ENCODE measurements at places on chromosomes 1 and 21. TPM values are rescaled to one million over a fixed set of nuclear protein-coding genes. Genes with fewer than 3 reads are reported as not detected.

DNA sequence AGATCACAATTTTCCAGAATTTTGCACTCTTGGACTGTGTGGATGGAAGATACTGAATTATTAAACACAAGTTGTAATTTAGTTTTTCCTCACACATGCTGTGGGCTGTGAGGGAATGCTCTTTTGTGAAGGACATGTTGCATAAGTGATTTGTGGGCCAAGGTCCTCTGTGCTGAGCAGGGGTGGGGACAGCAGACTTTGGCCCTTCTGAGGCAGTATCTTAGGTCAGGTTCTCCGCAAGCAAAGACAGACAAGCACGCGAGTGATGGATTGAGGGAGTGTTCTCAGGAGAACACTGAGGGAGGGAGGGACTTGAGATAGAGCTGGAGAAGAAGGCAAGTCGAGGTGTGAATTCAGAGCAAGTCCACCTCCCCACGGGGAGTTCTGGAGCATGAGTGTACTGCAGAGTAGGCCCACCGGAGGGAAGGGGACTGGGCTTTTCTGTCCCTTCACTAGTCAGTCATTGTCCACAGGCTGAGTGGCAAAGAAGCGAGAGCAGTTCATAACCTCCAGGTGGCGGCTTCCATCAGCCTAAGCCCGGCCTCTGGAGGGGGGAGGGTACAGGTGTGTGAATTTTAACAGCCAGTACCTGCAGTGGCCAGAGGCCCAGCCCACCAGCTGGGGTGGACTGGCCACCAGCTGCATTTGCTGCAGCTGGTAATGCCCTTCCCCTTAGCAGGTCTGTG lies 19.1 kb upstream of the CD101 start:
- DNase-seq = no peak

HES5 gene
- total RNA-seq = not detected

GRCh38 chr1:160007577-160008200 lies 24.1 kb downstream of the PIGM start:
- peak; percentile 29 for DNase-seq

RNU1-4 gene
- under 0.01 TPM for total RNA-seq

FCMR gene
- 15.1 TPM for total RNA-seq

PLEKHA6 gene
- total RNA-seq = 1.6 TPM

DNA sequence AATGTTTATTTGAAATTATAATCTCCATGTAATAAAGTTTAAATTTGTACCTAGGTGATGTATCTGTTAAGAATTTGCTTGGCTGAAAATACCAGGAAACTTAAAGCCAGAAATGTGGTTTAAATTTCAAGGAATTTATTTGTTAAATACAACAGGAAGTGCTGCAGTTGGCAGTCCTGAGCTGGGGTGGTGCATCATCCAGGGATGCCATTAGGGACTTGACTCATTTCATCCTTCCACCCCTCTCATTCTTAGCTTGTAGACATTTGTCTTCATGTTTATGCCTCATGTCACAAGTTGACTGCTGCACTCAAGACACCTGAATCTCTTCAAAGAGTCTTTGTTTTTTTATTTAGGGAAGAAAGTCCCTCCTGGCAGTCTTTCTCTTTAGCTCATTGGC lies 175.9 kb downstream of the LHX8 start:
- DNase-seq = no peak

TRAF5 gene
- total RNA-seq = 36.9 TPM

- no peak for DNase-seq
Observed at GRCh38 chr1:196152086-196152485, 456.2 kb downstream of the KCNT2 start.

CHRM3 gene
- total RNA-seq = 54.7 TPM
